Heart right ventricle (tissue), 16 donors: ENCODE measurements at places on chromosomes 2 and 18. TPM values are rescaled to one million over a fixed set of nuclear protein-coding genes. Genes with fewer than 3 reads are reported as not detected.

DSC2 gene
- total RNA-seq = 31.4 TPM

DNA sequence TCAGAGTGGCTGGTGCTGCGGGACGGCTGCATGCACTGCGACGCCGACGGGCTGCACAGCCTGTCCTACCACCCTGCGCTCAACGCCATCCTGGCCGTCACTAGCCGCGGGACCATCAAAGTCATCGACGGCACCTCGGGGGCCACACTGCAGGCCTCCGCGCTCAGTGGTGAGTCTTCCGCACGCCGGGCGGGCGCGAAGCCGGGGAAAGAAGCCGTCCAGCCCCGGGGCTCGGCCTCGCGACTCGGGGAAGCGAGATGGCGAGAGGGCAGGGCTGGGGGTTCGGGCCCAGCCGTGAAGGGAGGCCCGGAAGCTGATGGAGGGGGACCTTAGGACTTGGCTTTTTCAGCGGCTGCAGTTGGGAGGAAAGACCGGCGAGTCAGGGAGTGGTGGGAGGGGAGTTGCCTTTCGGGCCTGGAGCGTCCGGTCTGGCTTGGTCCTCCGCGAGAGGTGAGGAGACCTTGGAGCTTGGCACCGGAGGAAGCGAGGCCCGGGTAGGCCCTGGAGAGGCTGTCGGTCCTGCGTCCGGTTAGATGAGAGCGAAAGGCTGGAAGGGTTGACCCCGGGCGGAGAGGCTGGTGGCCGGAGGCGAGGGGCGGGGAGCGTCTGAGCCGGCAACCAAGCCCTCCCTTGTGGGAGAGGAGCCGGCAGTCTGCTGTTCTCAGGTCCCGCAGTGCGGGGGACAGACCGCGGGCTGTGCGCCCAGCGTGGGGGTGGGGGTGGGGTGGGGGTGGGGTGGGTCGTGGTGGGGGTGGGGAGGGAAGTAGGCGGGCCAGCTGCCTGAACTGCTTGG lies 691 bp downstream of the BIRC6 start:
- peak; percentile 34 for DNase-seq

DNA sequence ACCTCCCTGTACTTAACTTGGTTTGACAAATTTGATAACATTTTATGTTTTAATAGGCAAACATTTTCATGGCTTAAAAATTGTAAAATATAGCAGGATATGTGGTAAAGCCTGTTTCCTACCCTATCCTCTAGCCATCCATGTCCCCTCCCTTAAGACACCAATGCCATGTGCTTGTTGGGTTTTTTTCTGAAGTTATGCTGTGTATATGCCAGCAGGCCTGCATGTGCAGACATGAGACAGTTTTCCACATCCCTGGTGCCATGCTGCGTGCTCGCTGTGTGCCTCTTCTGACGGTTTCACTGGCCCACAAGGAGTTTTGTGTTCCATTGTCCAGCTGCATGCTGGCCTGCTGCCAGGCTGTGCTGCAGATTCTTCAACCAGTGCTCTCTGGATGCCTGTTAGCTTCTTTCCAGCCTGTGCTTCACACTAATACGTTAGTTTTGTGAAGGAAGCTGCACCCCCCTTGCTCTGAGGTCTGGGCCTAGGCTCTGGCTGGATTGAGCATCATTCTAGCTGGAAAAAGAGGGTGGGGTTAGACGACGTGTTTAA lies 16.9 kb downstream of the INPP4A start:
- no peak for DNase-seq

DNA sequence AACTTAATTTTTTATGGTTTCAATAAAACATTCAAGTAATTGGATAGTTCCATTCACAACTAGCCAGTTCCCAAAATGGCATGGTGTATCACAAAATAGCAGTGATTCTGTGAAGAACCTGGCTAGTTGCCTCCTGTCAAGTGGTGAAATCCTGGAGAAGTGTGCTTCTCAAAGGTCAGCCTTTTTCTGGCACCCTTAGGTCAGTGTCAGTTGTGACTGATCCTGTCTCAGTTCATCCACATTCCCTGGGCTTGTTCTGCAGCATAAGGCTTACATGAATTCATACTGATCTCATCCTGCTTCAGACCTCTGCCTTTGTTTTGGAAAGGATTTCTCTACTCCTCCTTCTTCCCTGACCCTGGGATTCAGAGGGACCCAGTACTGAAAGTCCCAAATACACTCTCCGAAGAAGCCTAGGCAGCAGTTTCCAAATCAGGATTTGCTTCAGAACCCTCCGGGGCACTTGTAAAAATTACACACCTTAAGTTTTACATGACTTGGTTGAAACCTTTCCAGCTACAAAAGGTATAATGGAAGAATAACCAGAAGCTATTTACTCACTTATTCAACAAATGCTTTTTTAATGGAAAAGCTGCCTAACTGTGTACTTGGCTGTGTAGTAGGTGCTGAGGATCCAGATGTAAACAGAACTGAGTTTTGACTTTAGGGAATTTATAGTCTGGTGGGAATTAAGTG lies 11.0 kb downstream of the MAP3K20 start:
- DNase-seq = no peak

DNA sequence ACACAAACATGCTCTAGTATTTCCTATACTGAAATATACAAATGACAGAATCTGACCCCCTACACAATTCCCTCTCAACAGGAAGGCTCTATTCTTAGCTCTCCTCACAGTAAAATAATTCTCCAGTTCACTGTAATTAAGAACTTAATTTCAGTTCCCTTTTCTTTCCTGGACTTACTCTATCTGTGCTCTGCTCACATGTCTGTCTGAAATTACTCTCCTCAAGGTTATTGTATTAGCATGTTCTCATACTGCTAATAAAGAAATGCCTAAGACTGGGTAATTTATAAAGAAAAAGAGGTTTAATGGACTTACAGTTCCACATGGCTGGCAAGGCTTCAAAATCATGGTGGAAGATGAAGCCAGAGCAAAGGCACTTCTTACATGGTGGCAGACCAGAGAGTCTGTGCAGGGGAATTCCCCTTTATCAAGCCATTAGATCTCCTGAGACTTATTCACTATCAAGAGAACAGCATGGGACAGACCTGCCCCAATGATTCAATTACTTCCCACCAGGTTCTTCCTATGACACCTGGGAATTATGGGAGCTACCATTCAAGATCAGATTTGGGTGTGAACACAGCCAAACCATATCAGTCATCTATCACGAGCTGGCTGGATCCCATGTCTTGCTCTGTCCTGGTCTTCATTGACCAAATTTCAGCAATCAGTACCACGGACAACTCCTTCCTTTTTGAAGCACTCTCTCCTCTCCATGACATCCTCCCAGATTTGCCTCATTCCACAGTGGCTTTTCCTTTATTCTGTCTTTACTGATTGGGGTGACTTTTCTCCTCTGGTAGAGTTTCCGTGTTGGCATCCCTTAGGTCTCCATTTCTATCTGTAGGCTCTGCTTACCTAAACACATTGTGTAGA lies 110.9 kb downstream of the GALR1 start:
- DNase-seq = no peak

DNA sequence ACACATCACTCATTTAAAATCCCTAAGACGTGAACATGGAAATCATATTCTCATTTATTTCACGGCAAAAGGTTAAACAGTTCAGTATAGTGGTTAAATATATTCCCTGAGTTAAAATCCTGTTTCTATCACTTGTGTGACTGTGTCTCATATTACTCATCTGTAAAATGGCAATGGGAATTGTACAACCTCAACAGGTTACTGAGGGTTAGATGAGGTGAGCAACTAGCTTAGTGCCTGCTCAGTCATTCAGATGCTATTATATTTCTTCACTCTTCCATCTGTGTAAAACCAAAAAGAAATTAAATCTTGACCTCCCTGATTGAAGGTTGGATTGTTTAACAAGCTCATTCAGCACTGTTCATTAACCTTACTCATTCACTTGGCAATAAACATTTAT lies 212.4 kb upstream of the STK17B start:
- no peak for DNase-seq
